Activated T-helper 2 cell treated with anti-CD3 and anti-CD28 coated beads, Interferon-gamma antibody, Interleukin-2, Interleukin-4, amounts not matched to agents 10 μg/mL and 5 μg/mL and 100 μg/mL, durations not matched to agents 14 hours and 24 hours and 36 hours (primary cell): ENCODE measurements at places on chromosomes 7 and 10.

GRCh38 chr10:69318867-69319727 is 40.8 kb downstream of the HK1 start:
- peak; percentile 66 for DNase-seq

DNA sequence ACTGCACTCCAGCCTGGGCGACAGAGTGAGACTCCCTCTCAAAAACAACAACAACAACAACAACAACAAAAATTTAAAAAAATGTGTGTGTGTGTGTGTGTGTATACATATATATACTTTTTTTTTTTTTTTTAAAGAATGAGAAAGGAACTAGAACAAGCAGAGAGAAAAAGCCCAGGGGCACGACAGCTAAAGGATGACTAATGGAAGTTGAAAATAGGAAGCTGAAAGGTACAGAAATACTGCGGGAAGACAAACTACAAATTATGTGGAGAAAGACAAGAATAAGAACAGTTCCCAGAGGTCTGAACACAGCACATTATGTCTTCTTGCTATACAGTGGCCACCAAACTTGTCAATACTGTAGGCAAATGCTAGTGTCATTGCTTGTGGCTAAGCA is 141.9 kb upstream of the PRSS1 start:
- no peak for DNase-seq

DNA sequence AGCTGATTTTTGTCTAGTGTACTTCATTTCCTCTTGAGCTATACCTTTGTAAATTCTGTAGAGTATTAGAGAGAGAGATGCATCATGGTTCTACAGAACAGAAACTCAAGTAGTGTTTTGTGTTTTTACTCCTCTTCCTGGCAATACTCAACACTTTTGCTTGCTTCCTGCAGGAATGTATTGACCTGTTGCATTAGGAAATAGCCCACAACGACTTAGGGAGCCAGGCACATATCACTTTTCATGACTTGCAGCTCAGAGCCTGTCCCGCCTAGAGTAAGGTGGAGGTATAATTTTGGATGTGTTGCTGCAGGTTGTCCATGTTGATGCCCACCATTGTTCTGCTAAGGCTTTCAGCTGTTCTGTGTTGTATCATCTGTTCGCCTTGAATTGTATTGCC is 216.3 kb downstream of the SDK1 start:
- no peak for DNase-seq

DNA sequence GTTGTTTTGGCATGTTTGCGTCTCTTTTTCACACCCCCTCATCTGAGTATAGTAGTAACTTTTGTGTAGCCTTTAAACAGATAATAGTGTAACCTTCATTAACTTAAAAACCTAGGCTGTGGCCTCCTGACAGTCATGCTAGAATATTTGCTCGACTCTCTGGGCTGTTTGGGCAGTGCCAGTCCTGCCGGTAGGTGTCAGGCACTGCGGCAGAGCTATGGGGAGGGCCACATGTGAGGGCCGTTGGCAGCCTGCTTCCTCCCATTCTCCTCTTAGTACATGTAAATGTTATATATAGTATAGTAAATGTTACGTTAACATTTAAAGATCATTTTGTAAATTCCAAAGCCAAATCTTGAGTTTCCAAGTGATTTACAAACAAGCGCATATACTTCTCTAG is 26.1 kb downstream of the BCCIP start:
- no peak for DNase-seq

DNA sequence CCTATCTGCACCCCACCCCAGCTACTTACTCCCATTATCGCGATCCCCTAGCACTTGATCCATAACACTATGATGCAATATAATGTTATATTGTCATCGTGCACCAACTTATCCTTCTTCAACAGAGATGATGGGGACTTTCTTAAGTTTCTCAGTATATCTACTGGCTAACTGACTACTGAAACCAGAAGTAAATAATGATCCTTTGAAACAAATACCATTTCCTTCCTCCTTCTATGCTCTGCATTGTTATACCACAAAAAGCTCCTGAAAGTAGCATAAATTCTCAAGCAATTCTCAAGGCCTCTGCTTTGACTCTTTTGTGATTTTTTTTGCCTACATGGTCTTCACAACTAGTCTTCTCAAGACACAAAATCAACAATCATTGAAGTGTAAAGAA is 68.9 kb downstream of the HTR7 start:
- DNase-seq = no peak

DNA sequence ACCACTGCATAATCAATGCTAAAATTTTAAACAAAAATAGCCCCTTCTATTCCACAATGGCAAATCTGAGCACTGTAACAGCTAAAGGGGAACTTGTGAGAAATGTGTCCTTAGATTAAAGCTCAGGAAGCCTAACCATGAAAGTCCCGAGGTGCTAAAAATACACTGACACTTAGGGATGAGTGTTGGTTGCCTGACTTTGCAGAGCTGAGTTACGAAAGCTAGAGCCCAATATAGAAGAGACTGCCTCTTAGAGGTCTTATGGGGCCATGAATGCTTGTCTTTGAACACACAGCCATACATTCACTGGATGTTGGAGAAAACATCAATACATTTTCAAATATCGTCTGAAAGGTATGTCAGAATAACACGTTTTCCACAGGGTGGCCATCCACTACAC is 209.7 kb downstream of the LHFPL3 start:
- DNase-seq = no peak

DNA sequence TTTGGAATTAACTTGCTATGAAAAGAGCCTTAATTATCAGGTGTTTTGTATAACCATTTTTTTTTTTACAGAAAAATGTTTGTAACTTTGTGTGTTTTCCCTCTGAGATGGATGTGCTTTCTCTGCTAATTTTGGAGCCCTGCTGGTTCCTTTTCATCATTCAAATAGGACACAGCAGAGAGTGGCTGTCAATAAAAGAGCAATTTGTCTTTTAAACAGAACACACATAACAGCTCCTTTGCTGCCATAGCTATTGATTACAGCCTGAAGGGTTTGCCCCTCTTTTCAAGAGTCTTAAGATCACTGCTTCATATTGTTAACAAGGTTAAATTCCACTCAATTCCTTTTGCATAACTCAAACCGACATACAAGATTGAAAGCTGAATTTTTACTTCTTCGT is 187.2 kb upstream of the MBL2 start:
- DNase-seq = no peak

GRCh38 chr7:108434010-108434409 is 22.2 kb downstream of the NRCAM start:
- DNase-seq = no peak

DNA sequence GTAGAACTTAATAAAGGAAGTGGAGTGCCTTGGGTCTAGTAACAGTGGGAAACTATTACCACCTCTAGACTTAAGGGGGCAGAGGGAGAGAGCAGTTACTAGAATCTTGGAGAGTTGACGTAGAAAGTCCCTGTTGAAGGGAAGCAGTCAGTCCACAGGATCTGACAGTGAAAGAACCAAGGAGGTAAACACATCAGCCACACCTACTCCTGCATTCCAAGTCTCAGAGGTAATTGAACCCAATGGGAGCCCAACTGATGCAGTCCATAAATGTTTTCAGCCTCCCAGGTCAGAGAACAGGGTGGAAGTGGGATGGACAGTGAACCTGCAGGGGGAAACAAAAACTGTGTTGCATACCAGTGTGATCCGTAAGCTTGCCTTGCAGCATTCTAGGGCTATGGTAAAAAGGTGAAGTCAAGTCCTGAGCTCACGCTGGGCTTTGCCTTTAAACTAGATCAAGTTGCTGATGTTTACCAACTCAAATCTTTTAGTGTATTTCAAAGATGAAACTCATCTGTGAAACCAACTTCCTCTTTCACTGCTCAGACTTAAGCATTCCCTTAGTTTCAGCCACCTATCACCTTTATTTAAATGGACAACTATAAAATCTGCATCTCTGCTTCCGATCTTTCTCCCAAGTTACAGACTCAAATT is 57.2 kb downstream of the SLC16A12 start:
- no peak for DNase-seq

DNA sequence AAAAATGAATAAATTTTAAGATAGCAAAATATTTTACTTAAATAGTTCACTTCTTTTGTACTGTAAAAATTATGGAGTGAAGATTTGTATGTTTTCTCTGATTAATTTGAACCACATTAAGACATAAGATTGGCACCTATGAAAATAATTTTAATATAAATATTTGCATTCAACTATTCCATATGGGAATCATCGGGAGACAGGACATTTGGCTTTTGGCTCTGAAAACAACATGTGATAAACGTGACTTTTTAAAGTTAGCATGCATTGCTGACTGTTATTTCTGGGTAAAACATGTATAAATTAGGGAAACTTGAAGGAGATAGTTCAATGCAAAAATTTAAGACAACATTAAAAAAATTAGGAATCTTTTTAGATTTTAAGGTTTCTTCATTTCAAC is 117.2 kb downstream of the SEMA3E start:
- no peak for DNase-seq

GRCh38 chr10:48577158-48577557 is 27.7 kb downstream of the ARHGAP22 start:
- no peak for DNase-seq

DNA sequence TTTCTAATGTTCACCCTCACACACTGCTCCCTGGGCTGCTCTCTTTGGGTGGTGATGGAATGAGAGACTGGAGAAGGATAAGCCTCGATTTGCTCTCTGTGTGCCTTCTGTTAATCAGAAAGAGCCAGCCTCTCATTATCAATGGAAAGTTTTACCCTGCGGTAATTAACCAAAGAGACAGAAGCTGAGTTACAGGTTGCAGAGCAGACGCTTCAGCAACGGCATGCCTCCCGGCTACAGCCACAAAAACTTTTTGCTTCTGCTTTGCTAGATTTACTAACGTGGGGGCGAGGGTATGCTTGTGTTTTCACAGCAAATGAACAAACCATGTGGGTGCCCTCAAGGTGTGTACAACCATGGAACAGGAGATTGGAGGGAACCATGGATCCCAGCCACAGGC is 18.0 kb downstream of the GIMAP4 start:
- no peak for DNase-seq

DNA sequence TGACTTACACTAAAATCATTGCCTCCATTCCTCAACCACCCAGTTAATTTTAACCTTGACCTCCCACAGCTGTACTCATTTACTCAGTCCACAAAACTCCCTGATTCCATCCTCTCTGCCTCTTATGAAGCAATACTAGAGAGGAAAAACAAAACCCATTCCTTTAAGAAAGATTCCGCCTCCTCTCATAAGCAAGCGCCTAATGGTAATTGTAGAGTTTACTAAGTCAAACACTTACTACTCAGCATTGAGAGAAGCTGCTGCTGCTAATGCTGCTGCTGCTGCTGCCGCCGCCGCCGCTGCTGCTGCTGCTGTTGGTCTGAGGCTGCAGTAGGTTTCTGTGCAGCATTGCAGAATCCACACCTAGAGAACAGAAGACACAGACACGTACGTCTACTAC is 2.1 kb upstream of the ADD3 start:
- no peak for DNase-seq

- DNase-seq = no peak
Measured at GRCh38 chr7:140006600-140006999, 56.2 kb downstream of the PARP12 start.

- no peak for DNase-seq
Measured at GRCh38 chr7:74271742-74272141, 17.5 kb upstream of the CLIP2 start.

- DNase-seq = no peak
Measured at GRCh38 chr7:158443688-158444483, 143.7 kb downstream of the PTPRN2 start.

GRCh38 chr10:117223693-117224430 is 17.1 kb upstream of the SLC18A2 start:
- no peak for DNase-seq

- no peak for DNase-seq
Measured at GRCh38 chr7:122166740-122167139, 22.7 kb upstream of the AASS start.

GRCh38 chr7:18262058-18262457 is 233.5 kb upstream of the HDAC9 start:
- no peak for DNase-seq

DNA sequence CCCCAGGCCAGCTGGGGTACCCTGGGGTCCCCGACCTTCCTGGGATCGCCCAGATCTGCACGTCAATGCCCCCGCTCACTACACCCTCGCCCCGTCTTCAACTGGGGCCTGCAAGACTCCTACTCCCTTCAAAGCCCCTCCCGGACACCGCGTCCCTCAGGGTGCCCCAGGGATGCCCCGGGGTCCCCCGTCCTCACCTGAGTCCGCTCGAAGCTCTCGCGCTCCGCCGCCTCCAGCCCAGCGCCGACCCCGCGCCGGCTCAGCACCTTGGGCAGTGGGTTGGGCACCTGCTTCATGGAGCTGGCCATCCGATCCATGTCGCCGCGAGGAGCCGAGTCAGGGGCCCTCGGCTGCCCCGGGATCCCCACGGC is at the start of gene HIP1:
TSS of gene HIP1 (minus strand) at position 338 of the 371 bp plus-strand sequence. CDS start at position 317, 21 bp downstream.
- no peak for DNase-seq

- no peak for DNase-seq
Measured at GRCh38 chr7:158495216-158495615, 92.4 kb downstream of the PTPRN2 start.

DNA sequence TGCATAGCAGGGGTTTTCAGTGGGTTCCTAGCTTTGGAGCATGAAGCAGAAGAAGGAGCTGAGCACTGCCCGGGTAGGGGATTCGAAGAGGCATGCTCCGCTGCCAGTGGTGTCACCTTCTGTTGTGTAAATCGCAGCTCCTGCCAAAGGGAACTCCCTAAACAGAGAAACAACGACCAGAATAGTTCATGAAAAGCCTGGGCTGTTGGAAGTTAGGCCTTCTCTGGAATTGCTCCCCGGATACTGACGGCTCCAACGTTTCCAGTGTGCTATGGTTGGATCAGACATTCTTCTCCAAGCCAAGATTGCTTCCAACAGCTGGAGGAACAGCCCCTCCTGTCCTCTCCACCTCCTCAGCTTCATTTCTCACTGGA is 546.0 kb upstream of the FZD8 start:
- no peak for DNase-seq

GRCh38 chr10:13100349-13101294 is 659 bp downstream of the OPTN start:
- DNase-seq = peak; percentile 24

- no peak for DNase-seq
Measured at GRCh38 chr7:95323410-95324129, 762 bp downstream of the PON1 start.

DNA sequence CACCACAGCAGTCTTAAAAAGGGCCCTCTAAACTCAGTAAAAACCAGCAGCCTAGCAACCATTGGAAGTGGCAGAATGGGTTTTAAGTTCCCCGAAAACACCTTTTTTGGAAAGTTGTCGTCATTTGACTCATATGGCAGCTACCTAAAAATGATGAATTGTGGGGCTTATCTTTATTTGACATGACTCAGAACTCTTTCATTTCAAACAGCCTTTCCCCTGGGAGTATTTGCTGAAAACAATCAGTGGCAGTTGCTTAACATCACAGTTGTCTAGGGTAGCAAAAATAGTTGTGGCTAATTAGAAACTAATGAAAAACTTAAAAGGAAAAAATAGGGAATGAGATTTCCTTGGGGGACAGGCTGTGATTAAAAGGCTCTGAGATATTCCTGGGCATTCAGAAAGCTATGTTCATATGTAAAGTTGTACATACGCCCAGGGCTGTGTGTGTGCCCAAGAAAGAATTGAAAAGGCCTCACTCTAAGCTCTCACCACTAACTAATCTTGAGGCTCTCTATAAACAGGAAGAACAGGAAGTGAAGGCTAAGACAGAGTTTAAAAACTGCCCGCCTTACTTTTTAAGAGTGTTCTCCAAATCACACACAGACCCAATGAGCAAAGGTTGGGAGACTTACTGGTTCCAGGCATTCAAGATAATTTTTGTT is 81.7 kb upstream of the HECTD2 start:
- DNase-seq = no peak
